ENCODE measurements at places on chromosomes 4 and X.

DNA sequence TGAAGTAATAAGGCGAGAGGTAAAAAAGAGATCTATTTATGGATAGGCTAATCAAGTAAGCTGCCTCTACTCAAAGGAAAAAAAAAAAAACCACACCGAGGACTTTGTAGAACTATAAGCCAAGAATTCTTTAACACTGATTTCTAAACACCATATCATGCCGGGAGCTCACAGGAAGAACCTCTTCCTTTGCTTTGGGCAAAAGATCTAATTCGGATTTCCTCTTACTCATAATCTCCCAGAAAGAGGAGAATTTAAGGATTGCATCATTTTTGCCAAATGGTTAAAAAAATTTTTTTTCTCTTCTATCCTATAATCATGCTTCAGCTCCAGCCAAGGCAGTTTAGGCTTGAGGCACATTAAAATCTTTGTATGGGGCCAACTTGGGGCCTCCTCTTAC lies 95.5 kb downstream of the ZNF827 start:
- no peak for DNase-seq

GRCh38 chr4:87758270-87758669 lies 41.1 kb upstream of the IBSP start:
- no peak for DNase-seq

- DNase-seq, result no peak
Observed at GRCh38 chr4:22573198-22573597, 57.3 kb upstream of the ADGRA3 start.

DNA sequence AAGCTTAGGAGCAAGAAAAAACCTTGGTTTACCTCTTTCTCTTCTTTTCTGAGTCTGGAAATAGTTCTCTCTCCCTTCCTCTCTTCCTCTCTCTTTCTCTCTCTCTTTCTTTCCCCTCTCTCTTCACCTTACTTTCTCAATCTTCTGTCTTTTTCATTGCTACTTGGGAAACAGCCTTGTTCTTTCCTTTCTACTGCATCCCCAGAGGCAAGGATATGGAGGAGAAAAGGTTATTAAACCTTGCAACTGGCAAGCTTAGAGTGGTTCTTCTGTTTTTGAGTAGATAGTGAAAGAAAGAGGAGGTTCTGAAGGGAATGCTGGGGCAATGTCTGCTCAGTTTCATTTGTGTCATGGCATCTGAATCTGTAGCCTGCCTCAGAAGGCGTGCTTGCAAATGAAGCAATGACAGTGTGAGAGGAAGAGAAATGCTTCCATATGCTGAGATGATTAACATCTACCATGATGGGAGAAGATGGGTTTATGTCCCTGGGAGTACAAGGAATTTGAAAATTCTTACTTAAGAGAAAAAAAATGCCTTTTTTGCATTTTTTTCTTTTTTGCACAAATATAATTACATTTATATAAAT lies 190.6 kb downstream of the CEP135 start:
- no peak for DNase-seq

DNA sequence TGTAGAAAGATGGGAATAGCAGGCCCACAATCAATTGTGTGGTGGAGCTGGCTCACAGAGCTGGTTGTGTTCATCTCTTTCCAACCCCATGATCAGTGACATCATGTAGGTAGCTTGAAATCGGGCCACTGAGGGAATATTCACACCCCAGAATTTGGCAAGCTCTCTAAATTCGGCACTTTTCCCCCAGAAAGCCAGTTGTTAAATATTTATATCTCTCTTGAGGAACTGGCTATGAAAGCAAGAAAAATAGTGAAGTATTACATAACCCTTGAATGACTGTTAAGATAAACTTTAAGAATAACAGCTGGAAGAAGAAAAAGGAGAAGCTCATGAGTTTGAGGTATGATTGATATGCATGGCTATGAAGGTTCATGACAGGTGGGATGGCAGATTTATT lies 38.9 kb downstream of the GPRIN3 start:
- no peak for DNase-seq

DNA sequence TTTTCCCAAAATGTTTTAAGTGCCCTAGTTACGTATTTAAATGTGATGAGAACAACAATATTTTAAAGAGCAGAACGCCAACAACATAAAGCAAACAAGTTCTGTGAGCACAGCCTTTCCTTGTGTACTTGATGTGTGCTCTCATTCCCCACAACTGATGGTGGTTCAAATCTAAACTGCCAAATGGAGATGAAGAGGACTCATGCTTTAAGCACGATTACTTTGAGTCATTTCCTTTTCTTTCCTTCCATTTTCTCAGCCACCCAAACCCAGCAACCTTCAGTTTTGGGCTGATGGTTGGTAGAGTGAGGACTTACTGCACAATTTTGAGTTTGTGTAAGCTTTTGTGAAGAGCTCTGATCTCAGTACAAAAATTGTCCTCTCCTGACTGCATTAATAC lies 1.7 kb downstream of the NSD2 start:
- no peak for DNase-seq

DNA sequence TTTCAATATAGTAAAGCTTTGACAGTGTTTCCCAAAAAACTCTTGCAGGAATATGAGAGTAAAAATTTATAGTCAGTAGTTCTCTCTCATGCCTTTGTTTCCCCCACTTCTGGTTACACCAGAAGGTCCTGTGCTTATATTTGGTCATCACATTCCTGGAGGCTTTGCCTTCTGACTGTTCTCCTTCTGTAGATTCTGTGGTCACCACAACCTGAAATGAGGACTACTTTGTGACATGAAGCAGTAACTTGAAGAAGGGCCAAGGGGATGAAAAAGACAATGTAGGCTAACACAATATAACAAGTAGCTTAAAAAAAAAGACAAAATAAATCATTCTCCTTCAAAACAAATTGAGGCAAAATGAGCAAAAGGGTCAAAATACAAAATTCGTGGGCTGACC lies 366.2 kb upstream of the NR3C2 start:
- DNase-seq, result no peak
